Substantia nigra (tissue), 51 donors: ENCODE measurements at places on chromosomes 7 and 10.
A peak's percentile ranks its signal among the peaks of the same experiment; 100 is the strongest.

DNA sequence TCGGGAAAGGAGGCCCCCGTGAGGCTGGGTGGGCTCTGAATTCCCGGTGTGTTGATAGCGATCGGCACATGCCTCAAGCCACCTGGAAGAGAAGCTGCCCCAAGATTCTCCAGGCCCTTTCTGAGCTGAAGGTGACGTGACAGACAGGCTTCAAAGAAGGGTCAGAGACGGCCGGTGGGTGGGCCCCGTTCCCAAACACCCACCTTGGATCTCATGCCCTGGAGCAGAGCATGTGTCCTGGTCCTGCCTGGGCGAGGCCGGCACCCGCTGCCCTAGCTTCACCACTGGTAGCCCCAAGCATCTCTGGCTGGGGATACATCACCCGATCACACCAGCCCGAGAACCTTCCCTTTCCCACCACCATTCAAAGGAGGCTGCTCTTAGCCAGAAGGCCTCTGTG, 399.0 kb downstream of the DNAJB6 start:
- no peak for DNase-seq

DNA sequence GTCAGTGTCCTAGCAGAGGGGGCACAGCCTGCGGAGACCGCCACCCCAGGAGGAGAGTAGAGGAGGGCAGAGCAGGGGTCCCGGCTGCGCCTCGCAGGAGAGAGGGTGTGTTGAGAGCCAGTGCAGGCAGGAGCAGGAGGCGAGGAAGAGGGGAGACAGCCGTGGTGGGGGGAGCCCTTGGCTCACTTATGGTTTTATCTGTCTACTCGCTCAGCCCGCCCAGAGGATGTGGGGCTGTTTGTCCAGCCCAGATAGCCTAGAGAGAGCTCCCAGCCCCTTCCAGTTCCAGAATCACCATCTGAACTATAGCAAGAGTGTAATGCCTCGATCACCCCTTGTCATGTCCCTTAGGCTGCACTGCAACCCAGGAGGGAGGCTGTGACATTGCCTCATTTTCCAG, 26.6 kb downstream of the SLC29A3 start:
- DNase-seq, result no peak

- DNase-seq, result no peak
These were observed 155.6 kb downstream of the PKD1L1 start for GRCh38 chr7:47792521-47793121.

GRCh38 chr7:93810561-93810960, 80.0 kb downstream of the TFPI2 start:
- DNase-seq, result no peak

DNA sequence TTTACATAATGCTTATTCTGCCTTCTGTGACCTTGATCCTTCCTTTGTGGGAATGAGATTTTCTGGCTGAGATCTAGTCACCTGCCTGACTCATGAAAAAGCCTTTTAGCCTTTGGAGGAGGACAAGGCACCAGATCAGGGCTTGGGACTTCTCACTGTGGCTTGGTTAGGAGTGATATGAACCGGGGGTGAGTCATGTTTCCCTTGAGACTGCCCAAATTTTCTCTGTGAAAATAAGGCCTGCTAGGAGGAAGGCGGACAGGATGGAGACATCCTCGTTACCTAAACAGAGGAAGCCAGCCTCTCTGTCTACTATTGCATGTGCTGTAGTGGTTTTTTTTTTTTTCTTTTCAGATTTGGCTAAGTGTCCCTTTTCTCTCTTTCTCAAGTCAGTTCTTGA, 57.8 kb downstream of the EVX1 start:
- no peak for DNase-seq

GRCh38 chr7:6242561-6242960, 29.9 kb downstream of the CYTH3 start:
- no peak for DNase-seq

- DNase-seq, result no peak
These were observed 74.0 kb downstream of the BMPER start for GRCh38 chr7:33979300-33979806.

- DNase-seq, result peak; percentile 59
These were observed 45.5 kb upstream of the SLC29A4 start for GRCh38 chr7:5237286-5237685.
